Myocyte (in vitro differentiated cells): ENCODE measurements at places on chromosomes 2 and 18. TPM values are rescaled to one million over a fixed set of nuclear protein-coding genes. Genes with fewer than 3 reads are reported as not detected.

Gene SLC38A11
- total RNA-seq = 0.19 TPM in 1 of 2 replicates, not detected in the other

Gene MAPRE2
- total RNA-seq = 22.7 and 38.2 TPM in 2 replicates

Gene CFC1
- not detected in 2 replicates for total RNA-seq

Gene NPPC
- 0.27 TPM in 1 of 2 replicates, not detected in the other for total RNA-seq

Gene MYL12A
- 680 and 760 TPM in 2 replicates for total RNA-seq
